ENCODE measurements at places on chromosomes 1 and 21.

GRCh38 chr1:209866201-209866600 is 38.4 kb downstream of the UTP25 start:
- no peak for DNase-seq

GRCh38 chr1:192626366-192627179 is 9.4 kb upstream of the RGS13 start:
- DNase-seq = no peak

DNA sequence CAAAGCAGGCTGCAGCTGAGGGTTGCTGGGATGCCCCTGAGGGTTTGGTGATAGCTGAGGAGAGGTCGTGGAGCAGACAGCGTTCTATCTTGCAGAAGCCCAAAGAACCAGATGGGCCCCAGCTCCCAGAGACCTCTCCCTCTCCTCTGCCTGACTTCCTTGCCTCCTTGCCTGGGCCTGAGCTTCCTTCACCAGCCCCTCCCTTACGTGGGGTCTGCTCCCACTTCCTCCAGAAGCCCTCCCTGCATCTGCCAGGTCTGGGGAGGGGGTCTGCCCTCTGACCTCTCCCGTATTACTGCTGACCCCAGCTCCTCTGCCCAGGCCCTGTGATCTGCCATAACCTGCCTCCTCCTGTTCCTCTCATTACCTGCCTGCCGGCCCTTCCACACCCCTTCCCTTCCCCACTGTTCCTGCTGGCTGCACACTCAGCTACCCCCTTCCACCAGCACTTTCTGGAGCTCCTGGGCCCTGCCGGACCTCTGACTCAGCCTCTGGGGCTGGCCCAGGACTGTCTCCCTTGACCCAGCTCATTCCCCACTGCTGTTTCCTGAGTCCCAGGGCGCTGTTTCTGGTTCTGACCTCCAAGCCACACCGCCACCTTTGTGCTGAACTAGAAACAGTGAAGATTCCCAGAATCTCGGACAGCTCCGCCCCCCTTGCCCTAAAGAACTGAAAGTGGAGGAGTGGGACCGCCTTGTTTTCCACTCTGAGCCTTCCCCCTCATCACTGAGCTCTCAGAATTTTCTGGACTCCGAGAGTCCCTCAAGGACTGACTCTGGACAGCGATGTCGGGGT is 237.7 kb upstream of the C1orf174 start:
- no peak for DNase-seq

DNA sequence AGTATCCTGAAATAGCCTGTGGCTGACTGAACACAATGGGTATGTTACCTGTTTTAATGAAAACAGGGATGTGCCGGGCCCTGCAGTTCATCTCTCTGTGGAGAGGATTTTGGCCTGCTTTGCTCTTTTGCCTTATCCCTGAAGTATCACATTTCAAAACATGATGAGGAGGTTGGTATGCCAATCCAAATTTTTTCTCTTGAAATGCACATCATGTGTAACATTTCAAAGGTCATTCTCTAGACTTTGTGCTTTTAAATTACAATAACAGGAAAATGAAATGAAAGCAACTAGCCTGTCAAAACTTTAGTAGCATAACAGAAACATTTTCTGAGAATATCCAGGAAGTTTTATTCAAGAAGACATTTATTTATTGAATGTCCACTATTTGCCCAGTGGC is 118.9 kb downstream of the SLC44A5 start:
- DNase-seq = no peak

GRCh38 chr1:59487335-59488031 is 190.6 kb downstream of the FGGY start:
- no peak for DNase-seq

GRCh38 chr1:78145105-78145580 is 99.4 kb downstream of the GIPC2 start:
- DNase-seq = peak; percentile 42

Measured in GM10248 (cell line).